Urinary bladder (tissue), 4 donors: ENCODE measurements at places on chromosomes 2 and 18. TPM values are rescaled to one million over a fixed set of nuclear protein-coding genes. Genes with fewer than 3 reads are reported as not detected.

DNA sequence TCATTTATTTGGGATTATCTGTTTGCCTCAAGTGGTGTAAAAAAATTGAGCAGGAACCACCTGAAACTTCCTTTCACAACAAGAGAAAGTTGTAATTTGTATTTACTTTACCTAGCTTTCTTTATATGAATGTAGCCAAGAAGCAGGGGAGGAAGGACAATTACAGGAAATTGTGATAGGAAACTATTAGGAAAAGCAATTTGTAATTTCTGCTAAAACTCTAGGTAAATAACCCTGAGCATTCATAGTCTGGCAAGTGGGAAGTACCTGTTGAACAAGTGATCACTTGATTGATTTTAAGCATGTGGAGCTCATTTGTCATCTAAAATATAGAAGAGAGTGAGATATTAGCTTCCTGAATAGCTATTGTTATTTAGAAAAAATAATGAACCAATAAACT, 5.0 kb downstream of the TFPI start:
- DNase-seq: no peak

GRCh38 chr18:51721996-51722395, 524.5 kb upstream of the MEX3C start:
- no peak for DNase-seq

- no peak for DNase-seq
These were observed 32.7 kb upstream of the ABCA12 start for GRCh38 chr2:215171151-215171550.

DNA sequence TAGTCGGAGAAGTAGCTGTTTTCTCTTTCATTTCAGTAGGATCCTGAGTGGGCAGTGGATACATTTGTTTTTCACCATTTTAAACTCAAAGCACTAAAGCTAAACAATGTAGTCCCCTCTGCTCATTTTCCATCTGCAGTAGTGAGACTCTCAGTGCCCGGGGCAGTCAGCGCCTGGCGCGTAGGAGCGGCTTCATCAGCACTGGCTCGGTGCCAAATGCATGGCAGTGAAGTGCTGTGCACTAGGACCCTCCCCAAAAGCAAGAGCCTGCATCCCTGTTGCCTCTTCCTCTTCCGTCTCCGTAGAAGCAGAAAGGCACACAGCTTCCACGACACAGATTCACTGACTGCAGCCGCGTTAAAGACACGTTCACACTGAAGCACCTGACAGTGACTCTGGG, 19.0 kb upstream of the ESPNL start:
- DNase-seq: no peak

DNA sequence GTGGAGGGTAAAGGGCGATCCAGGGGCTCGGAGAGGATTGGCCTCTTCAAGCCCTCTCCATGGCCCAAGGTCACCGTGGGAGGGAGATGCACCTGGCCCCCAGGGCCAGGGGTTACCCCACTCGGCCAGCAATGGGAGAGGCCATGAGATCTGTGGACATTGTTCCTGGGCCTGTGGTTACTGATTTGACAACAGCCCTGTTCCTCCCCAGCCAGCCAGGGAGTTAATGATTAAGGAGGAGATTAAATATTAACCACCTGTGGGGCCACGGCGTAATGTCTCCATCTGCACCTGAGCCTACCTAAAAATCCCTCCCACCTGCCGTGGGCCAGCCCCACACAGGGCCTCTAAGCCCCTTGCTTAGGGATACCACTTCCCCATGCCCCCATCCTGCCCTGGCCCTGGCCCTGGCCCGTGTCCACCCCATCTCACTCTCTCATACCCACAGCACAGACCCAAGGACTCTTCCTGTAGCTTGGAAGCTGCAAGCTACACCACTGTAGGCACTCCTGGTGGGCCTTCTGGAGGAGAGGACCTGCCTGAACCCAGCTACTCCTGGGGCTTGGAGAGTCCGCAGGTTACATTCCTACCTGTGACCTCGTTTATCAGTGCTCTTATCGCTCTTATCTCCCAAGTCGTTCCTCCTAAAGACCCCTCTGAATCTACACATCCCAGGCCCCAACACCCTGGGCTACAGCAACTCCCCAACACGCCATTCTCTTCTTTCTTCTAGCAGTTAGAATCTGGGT, 32.1 kb downstream of the ZFP36L2 start:
- no peak for DNase-seq

DNA sequence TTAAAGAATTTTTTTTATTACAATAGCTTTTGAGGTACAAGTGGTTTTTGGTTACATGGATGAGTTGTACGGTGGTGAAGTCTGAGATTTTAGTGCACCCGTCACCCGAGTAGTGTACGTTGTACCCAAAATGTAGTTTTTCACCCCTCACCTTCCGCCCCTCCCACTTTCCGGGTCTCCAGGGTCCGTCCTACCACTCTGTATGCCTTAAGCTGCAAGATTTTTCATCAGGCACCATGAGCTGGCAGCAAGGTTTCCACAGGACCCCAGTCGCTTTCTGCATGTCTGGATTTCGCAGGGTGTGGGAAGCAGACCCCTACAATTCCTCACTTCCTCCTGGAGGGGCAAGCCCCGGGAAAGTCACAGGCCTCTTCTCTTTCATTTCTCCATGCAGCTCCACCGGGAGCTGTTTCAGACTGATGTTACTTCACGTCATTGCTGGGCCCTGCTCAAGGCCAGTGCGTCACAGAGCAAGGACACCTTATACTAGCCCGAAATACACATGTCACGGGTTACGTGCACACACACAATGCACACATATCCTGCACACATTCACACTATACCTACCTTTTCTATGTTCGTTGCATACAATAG, 179.1 kb downstream of the ZFP36L2 start:
- DNase-seq: no peak

DNA sequence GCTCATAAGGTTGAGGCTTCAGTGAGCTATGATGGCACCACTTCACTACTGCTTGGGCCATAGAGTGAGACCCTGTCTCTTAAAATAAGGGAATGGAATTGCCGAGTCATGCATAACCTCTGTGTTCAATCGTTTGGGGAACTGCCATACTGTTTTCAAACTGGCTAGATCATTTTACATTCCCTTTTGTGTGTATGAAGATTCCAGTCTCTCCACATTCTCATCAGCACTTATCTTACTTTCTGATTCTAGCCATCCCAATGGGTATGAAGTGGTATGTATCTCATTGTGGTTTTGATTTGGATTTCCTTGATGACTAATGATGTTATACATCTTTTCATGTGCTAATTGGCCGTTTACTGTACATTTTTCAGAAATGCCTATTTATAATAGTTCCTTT, 23.7 kb downstream of the MARCHF7 start:
- no peak for DNase-seq

DNA sequence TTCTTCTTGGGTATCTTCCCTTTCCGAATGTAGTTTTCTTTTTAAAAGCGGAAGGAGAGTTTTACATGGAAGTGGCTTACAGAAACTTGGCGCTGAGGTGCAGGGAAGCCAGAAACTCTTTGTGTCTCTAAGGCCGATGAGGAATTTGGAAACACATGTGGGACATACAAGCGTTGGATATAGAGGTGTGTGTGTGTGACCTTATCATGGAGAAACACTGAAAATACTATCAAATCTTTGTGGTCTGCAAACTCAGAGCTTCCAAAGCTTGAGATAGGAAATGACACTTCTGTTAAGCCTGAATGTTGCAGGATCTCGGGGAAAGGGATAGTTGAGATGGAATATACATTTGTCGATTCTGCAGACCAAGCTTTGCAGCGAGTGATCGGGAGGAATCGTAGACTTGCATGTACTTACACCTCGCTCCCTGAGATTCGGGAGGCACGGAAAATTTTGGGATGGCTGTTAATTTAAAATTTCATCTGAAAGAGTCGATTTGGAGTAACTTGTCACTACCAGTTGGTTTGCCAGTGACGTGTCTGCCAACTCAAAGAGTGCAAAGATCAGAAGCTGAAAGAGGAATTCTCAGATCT, 1.0 kb downstream of the NAB1 start:
- no peak for DNase-seq

DNA sequence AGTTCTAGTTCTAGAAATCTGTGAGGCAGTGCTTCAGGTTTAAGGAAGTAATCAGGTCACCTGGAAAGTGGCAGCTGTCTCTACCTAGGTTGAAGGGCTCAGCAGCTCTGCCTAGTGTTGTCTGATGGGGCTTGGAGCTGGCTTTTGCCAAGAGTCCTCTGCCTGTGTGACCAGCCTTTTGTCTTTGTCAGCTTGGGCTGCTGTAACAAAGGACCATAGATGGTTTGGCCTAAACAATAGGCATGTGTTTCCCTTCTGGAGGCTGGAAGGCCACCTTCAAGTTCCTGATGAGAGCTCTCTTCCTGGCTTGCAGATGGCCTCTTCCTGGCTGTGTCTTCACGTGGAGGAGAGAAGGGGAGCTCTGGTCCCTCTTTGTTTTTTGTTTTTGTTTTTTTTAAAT, 13.3 kb downstream of the UBE2F start:
- DNase-seq: no peak

DNA sequence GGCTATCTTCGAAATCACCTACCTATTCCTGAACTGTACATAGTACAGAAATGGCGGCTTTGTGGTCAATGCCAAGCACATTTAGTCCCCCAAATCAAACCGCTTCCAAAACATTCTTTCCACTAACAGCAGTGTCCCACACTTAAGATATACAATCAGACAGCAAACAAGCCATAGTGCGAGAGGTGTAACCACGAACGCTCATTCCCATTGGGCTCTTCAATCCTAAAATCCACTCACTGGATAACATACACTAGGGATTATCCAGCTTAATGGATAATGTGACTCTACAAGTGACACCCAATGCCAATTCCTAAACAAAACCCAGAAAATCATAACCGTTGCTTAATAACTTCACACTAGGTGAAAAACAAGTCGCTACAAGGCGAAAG, 2.0 kb downstream of the XPO1 start:
- no peak for DNase-seq

GRCh38 chr18:3449512-3450011, 410 bp upstream of the TGIF1 start:
- DNase-seq: no peak

DNA sequence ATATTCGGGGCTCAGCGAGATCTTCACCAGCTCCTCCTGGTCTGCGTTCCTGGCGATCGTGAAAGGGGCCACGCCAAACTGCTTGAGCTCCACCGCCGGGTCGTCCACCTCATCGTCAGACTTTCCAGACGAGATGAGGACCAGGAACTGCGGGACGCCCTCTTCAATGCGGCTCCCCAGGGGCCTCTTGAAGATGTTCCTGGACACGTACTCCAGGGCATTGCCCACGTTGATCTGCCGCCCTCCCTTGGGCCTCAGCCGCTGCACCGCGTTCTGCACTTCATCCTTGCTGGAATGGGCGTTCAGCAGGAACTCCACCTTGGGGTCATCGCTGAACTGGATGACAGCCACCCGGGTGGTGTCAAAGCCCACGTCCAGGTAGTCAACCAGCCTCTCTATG, 42.1 kb downstream of the COL6A3 start:
- no peak for DNase-seq

DNA sequence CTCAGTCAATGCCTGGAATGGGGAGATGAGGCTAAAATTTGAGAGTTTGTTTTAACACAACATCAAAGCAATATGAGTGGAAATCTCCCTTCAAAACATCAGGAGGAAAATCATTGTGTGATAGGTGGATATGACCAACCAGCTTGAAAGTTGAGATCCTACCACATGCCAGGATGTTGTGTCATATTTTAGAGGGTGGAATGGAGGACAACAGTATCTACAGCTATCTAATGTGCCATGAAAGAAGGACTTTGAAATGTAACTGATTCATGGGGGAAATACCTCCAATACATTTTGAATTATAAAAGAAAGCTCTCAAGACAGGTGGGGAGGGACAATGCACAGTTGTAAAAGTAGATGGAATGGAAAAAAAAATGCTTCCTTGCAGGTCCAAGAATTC, 87.8 kb downstream of the SP100 start:
- DNase-seq: no peak

The SLC11A1 gene
- 1.7 TPM for total RNA-seq

The PROM2 gene
- total RNA-seq: 13.6 TPM

The CKAP2L gene
- total RNA-seq: 13.5 TPM

The RGPD8 gene
- 55.9 TPM for total RNA-seq

The TWIST2 gene
- 20.5 TPM for total RNA-seq

The SETBP1 gene
- total RNA-seq: 46.7 TPM

The ITGA6 gene
- total RNA-seq: 171 TPM

The CFAP210 gene
- not detected for total RNA-seq

The IL36RN gene
- total RNA-seq: 0.26 TPM
